Stimulated activated CD8-positive, alpha-beta memory T cell treated with anti-CD3 and anti-CD28 coated beads, Interleukin-4, amount 100 ng/mL, for 4 hours (primary cell): ENCODE measurements at places on chromosomes 2 and 18.

DNA sequence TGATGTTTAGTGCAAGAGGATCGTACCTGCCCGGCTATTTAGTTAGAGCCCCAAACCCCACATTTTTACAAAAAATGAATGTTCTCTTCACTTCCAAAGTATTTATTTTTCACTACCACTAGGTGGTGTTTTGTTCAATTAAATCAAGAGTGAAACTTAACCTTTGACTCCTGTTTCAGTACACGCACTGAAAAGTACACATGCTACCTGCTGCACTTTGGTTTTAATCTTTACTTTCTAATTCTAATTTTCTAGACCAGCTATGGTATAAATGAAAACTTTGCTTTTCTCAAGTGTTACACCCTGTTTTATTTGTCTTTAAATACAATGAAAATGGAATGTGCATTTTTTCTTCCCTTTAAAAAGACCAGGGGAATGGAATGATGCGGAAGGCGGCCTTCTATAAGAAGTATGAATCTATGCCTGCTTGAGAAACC, 31.4 kb upstream of the CHN1 start:
- no peak for DNase-seq

DNA sequence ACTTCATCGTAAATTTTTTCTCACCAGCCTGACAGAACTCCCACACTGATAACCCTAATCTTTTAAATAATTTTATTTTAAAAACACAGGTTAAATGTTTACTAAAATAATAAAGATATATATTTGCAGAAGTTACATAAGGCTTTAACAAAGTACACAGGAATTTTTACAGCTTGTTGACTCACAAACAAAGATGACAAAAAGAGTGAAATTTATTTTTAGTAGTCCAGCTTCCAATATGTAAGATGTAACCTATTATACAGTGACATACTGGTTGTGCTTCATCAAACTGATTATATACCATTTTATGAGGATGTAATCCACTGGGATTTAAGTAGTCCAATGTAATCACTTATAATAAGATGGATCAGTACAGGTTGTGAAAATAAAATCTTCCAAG, 348.9 kb upstream of the SLC39A10 start:
- no peak for DNase-seq

DNA sequence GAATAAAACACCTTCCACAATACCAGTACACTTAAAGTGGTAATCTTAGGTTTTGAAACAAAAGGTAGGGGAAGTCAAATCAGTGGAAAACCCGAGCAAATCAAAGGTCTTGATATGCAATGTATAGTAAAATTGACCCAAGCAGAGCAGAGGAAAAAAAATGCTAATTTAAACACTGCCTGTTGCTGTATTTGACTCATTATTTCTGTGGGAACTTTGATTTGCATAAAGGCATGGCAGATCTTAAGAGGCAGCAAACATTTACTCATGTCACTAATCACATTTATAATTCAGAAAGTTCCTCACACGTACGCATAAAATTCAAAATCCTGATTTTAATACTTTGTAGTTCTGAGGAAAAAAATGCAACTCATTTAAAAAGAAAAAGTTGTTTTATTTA, 64.4 kb downstream of the IKZF2 start:
- no peak for DNase-seq

DNA sequence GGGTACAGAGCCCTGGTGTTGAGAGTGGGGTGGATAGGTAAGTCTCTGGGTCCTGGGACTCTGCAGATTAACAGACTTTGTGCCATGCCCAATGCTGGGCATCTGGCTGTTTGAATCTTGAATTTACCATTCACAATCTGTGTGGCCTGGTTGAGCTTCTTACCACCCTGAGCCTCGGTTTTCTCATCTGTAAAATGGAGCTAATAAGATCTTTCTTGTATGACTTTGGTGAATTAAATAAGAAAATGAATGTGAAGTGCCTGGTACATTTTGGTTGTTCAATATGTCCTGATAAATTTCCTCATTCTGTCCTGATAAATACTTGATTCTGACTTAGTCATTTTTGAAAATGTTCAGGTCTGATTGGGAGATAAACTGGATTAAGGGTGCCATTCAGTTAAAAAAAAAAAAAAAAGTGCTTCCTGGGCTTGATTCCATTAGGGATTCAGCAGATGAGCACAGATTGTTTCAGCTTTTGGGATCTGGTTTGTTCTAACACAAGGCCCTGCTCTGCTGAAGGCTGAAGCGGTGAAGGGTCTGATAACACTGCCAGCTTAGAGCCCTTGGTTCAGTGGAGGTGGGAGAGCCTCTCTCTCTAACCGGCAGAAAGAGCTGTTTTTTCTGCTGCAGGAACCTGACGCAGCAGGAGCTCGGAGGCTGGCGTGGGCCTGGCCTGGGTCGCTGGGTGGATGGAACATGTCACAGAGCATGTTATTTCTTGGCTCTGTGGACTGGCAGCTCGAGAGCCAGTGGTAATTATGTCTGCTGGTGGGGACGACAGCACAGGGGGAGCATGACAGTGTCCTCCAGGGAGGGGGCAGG, 84.5 kb upstream of the MCFD2 start:
- no peak for DNase-seq

DNA sequence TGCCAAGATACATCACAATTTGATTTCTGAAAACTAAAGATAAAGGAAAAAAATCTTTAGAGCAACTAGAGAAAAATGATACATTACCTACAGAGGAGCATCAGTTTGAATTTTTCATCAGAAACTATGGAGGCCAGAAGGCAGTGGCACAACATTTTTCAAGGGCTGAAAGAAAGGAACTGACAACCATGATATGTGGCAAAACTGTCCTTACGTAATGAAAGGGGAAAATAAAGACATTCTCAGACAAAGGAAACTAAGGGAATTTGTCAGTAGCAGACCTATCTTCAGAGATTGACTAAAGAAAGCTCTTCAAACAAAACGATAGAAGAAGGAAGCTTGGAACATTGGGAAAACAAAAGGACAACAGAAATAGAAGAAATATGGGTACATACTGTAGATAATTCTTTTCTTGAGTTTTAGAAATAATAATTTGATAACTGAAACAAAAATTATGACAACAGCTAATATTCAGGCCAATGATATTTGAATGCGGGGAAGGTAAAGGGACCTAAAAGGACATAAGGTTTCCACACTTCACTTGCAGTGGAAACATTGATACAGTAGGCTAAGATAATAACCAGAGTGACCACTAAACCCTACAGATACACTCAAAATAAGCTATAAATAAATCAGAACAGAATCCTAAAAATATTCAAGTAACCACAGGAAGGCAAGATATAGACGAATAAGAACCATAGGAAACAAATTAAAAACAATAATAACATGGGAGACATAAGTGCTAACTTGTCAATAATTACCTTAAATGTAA, 70.0 kb upstream of the NPAS2 start:
- no peak for DNase-seq

DNA sequence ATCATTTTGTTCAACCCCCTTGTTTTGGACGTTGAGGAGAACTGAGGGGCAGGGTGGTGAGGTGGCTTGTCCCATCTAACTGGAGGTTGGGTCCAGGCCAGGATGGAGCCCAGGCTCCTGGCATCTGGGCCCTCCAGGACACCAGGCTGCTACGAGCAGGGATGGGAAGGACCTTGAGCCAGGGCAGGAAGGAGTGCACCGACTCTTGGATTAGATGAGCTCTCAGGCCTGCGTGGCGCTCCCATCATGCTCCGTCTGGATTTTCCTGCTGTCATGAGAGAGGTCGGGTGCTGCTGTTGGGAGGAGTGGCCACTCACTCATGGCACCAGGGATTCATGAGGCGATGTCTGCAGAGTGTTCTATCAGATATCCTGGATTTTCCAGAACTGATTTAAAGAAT, 18.3 kb upstream of the ALLC start:
- DNase-seq: no peak

GRCh38 chr2:25293958-25294562, 47.7 kb downstream of the DNMT3A start:
- DNase-seq: no peak

DNA sequence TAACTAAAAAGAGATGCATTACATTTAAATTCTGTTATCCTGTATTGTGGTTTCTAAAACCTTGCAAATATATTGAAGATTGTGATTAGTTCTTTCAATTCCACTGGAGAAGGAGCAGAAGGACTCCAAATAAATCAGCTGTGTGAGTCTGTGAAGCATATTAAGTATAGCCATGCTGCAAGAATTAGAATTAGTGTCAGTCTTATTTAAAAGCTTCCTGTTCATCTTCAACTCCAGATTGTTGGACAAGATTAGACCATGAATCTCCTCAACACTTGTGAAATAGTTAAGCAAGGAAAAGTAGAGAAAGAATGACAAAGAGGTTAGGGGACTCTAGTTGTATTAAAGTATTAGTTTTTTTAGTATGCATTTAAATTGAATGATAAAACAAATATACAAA, 92.5 kb upstream of the LRP1B start:
- DNase-seq: no peak

DNA sequence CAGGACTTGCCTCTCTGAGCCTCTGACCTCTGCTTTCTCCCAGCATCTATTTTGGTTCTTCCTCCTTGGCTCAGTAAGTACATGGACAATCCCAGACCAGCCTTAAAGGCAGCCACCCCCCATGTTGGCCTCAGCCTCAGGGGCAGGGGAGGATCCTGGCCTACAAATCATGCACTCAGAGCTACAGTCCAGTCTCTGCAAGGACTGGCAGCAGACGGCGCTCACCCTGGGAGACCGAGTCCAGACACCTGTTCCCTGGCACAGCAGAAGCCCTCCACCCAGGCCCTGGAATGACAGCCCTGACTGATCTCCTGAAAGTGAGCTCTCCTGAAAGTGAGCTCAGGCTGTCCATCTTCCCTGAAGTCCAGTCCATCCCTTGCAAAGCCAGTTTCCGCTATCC, 25.7 kb upstream of the PTPN4 start:
- DNase-seq: no peak

DNA sequence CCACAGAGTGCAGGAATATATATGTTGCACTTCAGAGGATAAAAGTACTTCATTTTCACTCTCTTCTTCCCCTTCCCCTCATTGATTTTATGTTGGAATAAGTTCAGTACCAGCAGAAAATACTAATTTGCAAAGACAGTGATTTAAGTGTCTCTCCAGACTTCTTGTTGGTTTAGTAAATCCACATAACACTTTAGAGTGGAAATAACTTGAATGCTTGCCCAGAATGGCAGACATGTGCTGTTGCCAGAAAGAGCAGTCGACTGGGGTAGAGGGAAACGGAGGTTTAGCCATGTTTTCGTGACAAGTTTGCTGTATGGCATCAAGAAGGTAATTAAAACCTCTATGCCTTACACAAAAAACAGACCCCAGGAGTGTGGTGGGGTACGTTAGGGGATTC, 246.0 kb upstream of the CXCR4 start:
- DNase-seq: no peak

DNA sequence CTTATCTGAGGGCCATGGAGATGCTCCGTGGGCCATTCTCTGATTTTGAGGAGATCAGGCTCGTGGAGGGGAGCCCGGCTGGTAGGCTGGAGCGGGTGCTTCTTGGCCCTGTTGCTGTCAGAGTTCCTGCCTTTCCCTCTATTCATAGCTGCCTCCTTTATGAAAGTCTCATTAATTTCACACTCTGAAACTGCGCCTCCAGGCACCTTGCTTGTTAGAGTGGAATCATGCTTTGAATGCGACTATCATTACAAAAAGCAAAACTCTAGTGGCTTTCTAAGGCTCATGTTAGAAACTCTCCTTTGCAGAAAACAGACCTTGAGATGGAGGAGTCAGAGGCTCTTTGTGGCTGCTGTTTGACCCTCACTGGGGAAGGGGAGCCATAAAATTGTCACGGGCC, 131.0 kb upstream of the SNTG2 start:
- DNase-seq: no peak

DNA sequence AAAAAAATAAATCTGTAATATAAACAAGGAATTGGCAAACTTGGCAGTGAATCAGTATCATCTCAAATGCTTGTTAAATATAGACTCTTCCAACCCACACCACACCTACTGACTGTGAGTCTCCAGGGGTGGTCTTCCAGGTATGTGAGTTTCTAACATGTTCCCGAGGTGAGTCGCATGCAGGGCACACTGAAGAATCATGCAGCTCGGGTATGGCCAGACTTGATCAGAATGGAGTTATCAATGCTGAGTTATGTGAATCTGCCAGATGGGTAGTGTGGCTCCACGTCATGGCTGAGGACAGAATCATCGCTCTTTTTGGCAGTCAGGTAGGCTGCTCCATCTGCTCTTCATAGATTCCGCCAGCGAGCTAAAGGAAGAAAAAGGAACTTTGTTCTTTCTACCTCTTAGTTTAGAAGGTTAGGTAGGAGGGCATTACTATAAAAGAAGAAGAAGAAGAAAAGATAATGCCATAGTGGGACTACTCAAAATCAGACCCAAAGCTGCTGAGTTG, 1279.7 kb upstream of the ZEB2 start:
- DNase-seq: no peak

DNA sequence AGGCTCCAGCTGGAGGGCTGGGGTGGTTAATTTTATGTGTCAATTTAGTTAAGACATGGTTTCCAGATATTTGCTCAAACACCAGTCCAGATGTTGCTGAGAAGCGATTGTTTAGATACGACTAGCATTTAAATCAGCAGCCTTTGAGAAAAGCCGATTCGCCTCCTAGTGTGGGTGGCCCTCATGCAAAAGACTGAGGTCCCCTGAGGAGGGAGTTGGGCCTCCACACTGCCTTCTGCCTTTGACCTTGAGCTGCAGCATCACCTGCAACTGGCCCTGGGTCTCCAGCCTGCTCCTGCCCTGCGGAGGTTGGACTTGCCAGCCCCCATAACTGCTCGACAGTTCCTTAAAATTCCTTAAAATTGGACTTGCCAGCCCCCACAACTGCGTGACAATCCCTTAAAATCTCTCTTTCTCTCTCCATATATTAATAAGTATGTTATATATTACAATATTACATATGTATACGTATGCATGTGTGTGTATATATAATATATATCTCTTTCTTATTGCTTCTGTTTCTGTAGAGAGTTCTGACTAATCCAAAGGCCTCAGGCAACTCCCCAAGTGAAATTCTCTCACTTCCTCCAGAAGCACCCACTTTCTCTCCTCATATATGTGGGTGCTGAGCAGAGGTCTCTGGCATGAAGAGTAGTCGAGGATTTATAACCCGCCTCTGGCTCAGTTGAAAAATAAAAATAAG, 14.4 kb downstream of the FBLN7 start:
- DNase-seq: no peak

GRCh38 chr2:74007121-74007520, 22.4 kb downstream of the TET3 start:
- no peak for DNase-seq

GRCh38 chr2:228846161-228846560, 424.9 kb downstream of the PID1 start:
- no peak for DNase-seq

DNA sequence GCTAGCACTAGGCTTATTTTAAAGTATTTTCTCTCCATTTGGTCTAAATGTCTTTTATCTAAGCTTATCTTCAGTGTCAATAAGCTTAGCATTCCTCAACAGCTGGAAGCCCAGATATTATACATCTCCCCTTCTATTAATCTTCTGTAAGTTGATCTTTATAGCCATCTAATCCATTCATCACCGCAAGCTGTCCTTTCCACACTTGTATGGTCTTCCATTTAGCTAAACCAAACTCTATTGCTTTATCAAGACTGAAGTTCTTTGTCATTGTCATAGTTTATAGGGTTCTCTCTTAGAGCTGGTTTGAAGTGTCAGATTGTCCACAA, 101.3 kb upstream of the GPR45 start:
- no peak for DNase-seq
